Activated CD4-positive, alpha-beta T cell treated with anti-CD3 and anti-CD28 coated beads, Interleukin-2, amount 50 U/mL, for 16 hours (primary cell): ENCODE measurements at places on chromosomes 1 and 21.

GRCh38 chr1:147225193-147225730, at the start of gene FMO5:
Gene FMO5 (minus strand): TSS chr1:147225339. CDS start chr1:147225029, 310 bp downstream.
- peak; percentile 54 for DNase-seq

DNA sequence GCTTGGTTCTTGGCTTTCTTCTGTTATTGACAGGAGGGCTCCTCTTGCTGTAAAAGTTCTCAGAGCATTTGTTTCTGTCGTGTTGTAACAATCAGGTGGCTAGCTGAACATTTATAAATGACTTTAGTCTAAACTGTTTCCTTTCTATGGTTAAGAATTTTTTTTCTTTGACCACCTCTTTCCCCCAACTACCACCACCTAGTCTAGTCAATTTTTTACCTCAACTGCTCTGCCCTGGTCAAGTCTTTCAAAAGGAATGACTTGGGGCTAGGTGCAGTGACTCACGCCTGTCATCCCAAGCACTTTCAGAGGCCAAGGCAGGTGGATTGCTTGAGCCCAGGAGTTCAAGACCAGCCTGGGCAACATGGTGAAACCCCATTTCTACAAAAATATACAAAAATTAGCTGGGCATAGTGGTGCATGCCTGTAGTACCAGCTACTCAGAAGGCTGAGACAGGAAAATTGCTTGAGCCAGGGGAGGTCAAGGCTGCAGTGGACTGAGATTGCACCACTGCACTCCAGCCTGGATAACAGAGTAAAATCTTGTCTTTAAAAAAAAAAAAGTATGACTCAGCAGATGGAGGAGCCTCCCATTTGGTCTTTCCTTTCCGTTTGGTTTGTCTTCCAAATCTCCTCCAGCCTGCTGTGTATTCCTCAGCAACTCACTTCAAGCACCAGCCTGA, 40.7 kb downstream of the MAP3K21 start:
- no peak for DNase-seq

- no peak for DNase-seq
Measured at GRCh38 chr1:246005067-246005466, 502.0 kb downstream of the SMYD3 start.

GRCh38 chr1:220843481-220844011, 35.7 kb upstream of the HLX start:
- DNase-seq = no peak

DNA sequence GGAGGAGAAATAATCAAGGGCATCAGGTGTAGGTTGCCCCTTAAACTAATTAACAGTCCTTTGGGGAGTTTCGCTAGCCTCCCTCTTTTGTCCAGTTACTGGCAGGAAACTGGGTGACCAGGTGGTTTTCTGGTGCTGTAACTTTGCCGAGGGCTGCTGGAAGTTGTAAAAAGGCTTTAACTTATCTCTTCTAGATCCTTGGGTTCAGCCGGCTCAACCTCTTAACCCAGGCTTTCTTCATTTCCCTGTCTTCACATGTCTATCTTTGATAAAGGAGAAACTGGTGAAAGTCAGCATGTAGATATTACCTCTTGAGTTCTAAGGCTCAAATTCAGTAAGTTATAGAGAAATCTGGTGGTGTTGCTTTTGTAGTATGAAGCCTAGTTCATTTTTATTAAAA, 289.7 kb upstream of the NRIP1 start:
- DNase-seq = no peak

GRCh38 chr1:240831191-240831631, 219.3 kb upstream of the GREM2 start:
- no peak for DNase-seq

DNA sequence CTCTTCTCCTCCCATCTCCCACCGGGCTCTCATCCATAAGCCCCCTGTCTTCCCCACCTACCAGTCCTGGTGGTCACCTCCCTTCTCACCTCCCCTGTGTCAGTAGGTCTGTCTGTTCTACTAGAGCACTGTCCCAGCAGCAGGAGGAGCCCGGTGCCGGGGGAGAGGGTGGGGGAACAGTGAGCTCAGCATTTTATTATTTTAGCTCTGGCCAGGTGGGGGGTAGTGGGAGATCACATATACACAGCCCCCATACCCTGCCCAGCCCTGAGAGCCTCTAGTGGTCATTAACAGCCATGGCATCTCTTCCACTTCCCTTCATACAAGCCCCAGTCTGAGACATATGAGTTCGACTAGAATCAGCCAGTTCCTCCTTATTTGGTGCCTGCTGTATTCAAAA, at the start of gene TMOD4:
TSS of gene TMOD4 (minus strand) at position 119 of the 400 bp plus-strand sequence. CDS start 1,106 bp downstream, outside the sequence.
- no peak for DNase-seq

DNA sequence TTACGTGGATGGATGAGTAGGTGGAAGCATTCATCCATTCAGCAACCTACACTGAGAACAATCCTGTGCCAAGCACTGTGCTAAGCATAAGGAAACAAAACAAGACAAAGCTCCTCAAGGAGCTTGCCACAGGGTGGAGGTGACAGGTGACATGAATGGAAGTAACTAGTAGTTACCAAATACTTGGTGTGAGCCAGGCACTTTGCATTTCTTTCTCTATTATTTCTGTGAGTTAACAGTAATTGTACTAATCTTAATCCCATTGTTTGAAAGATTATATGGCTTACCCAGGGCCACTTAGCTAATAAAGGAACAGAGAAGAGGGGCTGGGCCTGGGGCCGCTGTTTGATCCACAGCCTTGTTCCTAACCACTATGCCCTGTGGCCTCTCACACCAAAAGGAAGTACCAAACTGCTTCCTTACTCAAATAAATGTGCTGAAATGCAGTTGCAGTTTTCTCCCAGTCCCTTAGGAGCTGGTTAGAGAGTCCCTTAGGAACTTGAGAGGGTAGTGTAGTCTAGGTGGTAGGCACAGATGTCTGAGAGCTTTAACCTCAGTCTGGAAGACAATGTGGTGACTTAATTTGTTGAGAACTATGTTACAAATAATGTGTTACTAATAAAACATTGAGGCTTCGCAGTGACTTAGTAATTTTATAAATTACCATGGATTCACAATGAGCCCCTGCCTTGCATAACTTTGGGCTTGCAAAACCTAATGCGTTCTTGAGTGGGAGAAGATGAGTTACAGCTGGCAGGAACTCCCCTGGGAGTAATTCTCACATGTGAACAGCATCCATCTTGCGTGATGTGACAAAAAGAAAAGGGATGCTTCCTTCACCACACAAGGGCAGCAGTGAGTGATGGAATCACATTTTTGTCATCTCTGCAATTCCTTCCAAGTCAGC, 69.8 kb downstream of the MPZL1 start:
- no peak for DNase-seq

DNA sequence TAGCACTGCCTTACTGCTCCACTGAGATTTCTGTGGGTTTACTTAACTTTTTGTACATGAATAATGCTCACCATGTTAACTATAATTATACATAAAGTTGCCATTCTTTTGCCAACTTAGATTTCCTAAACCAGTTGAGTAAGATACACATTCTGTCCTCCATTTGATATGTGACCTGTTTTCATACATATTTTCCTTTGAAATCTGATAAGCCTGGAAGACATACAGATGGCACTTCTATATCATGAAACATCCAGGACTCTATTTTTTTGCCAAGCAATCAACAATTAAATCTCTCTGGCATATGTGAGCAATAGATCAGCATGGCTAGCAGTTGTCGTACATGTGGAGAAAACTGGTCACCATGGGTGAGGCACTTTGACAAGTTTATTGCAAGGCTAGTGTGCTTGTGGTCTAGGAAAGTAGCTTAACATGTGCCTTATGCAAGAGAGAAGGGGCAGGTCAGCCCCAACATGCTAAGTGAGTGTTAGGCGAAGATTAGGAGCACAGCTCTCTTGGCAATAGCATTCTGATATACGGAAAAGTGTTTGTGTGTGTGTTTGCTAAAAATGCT, 14.2 kb downstream of the PRRX1 start:
- no peak for DNase-seq

GRCh38 chr1:179313004-179313403, 19.4 kb downstream of the SOAT1 start:
- DNase-seq = no peak

GRCh38 chr1:198771563-198772153, 132.8 kb downstream of the PTPRC start:
- DNase-seq = peak; percentile 41

GRCh38 chr21:33976082-33977016, 60.7 kb upstream of the ATP5PO start:
- DNase-seq = peak; percentile 89

DNA sequence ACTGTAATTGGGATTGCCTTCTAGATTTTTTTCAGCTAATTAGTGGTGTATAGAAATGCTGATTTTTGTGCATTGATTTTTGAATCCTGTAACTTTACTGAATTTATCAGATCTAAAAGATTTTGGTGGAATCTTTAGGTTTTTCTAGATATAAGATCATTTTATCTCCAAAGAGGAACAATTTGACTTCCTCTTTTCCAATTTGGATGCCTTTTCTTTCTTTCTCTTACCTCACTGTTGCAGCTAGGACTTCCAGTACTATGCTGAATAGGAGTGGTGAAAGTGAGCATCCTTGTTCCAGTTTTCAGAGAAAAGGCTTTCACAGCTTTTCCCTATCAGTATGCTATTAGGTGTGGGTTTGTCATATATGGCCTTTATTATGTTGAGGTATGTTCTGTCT, 53.6 kb downstream of the TESK2 start:
- DNase-seq = no peak

- no peak for DNase-seq
Measured at GRCh38 chr21:35019631-35020032, 29.5 kb downstream of the RUNX1 start.

DNA sequence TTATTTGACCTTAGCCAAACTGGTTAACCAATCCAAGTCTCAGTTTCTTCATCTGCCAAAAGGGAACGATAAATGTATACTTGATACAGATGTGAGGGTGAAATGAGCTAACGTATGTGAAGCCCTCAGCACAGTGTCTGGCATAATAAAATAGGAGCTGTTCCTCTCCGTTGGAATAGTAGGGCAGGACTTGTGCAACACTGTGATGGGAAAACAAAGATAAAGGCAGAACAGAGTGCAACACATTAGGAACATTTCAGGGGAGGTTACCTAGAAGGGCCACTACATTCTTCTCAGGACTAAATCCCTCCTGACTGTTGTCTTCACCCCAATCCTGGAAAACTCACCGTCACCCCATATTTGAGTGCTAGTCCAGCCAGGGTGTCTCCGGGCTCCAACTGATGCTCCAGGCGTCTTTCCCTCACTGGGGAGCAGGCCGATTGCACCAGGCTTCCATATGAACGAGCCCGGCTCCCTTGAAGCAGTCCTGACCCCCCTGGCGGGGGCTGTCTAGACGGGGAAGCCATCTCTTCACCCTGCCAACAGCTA, 896 bp downstream of the LYSMD1 start:
- no peak for DNase-seq

DNA sequence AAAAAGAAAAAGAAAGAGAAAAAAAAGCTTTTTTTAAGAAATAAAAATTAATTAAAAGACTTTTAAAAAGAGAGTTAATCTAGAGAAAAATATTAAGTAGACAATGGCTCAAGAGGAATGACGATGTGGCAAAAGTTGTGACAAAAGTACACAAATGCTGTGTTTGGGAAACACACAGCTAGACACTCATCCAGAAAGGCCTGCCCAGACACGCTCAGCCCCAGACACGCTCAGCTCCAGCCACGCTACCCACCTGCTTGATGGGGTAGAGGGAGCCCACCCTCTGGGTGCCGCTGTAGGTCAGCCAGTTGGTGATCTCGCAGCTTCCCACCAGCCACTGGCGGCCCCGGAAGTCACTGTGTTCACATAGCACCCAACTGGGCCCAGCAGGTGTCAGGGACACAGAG, 10.2 kb downstream of the CD52 start:
- DNase-seq = no peak

DNA sequence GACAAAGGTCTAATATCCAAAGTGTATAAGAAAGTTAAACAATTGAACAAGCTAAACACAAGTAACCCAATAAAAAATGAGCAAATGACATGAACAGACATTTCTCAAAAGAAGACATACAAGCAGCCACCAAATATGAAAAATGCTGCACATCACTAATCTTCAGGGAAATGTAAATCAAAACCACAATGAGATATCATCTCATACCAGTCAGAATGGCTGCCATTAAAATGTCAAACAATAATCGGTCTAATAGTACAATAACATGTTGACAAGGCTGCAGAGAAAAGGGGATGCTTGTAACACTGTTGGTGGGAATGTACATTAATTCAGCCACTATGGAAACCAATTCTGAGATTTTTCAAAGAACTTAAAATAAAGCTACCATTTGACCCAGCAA, 264.1 kb downstream of the AKT3 start:
- no peak for DNase-seq

DNA sequence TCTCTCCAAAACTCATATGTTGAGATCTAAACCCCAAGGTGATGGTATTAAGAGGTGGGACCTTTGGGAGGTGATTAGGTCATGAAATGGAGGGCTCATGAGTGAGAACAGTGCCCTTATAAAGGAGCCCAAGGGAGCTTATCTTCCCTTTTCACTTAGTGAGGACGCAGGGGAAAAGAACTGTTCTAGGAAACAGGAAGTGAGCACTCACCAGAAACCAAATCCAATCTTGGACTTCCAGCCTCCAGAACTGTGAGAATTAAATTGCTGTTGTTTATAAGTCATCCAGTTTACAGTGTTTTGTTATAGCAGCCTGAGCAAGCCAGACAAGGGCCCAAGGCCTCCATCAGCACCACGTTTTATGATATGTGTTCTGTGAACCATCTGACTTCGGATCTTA, 60.3 kb upstream of the LRRC8D start:
- DNase-seq = no peak

DNA sequence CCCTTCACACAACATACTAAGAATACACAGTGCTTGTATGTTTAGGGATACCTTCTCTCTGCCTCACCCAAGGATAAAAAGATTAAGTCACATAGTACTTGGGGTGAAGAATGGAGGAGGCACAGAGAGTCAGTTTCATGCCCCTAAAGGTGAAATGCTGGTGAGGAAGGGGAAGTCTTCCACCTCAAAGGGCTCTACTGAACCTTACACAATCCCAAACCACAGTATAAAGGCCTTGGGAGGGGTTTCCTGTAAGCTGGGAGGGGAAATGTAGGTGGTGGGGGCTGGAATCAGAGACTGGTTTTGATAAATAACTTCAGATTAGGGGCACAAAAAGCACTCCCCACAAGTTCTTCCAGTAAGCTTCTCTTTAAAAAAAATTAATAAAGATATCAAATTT, 3.5 kb downstream of the MINDY1 start:
- DNase-seq = no peak

DNA sequence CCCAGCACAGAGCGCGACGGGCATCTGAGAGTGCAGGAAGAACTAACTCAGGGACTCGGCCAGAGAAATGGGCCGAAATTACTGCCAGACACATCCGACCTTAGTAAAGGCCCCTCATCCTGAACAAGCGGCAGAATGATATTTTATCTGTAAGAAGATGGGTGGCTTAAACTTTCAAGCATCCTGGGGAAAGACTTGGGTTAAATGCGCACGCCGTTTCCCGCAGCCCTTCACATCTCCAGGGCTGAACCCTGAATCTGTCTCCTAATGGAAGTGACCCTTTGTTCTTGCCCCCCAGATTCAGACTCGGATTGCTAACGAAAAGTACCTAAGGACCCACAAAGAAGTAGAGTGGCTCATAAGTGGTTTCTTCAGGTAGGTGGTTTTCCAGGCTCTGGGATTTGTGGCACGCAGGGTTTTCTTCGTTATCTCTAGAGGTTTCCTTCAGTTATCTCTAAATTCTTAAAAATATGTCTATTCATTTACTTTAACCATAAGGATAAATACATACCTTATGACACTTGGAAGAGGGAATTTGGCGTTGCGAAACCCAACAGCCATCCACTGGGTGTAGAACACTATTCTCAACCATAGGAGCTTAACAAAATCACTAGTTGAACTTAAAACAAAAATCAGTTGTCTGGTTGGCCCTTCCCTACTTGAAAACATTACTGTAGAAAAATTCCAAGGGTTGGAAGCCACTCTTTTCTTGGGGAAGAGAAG, 627 bp downstream of the RIIAD1 start:
- no peak for DNase-seq
